Sigmoid colon (tissue), 7 donors: ENCODE measurements at places on chromosomes 13 and 19. TPM values are rescaled to one million over a fixed set of nuclear protein-coding genes. Genes with fewer than 3 reads are reported as not detected.

DNA sequence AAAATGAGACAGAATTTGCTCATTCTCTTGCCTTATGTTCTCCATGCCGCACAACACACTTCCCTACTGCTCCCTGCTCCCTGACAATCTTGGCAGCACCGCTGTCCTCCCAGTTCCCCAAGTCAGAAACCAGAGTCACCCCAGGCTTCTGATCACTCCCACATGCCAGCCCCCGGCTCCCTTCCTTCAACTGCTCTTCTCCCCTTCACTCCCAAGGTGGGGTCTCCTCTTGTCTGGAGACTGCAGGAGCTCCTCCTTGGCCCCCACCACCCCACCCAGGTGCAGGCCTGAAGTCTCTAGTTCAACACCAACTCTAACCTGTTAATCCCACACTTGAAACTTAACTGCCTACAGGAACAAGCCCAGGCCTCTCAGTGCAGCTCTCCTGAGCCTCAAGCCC, 16.8 kb upstream of the AKAP8 start:
- H3K4me1 ChIP-seq = peaks cover 13% of the 10 kb centered on the region
- H3K27ac ChIP-seq = no peak overlapping the region
- H3K36me3 ChIP-seq = peaks cover 59% of the 10 kb centered on the region
- DNase-seq = peak; percentile 26
- no peaks in the 10 kb centered on the region for H3K27me3 ChIP-seq

- H3K27ac ChIP-seq = peak overlapping the region; percentile 98
- peak overlapping the region; percentile 61 for H3K4me3 ChIP-seq
- H3K36me3 ChIP-seq = peaks cover 37% of the 10 kb centered on the region
- DNase-seq = peak; percentile 95
Measured at GRCh38 chr19:1269478-1270212, 513 bp downstream of the CIRBP start.

Gene F10
- 6.1 TPM for total RNA-seq

Gene LIG1
- total RNA-seq = 5.6 TPM

DNA sequence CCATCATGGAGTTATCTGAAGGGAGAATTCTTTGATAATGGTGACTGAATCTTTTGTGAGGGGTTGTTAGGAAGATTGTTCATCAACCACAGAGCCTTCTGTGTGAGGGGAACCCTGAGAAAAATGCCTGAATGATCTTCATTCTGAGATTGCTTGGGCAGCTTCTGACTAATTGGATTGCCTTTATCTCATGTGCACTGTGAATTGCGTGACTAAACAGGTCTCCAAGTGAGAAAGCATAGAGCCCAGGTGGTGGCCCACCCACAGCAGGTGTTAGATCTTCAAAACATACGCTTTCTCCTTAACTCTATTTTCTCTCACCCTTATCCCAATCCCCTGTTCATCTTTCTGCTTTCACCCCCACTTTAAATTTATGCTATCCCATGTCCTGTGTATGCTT, 58.3 kb downstream of the DOCK9 start:
- H3K27ac ChIP-seq = no peak overlapping the region
- no peak for DNase-seq
- H3K4me1 ChIP-seq = no peaks in the 10 kb centered on the region
- no peaks in the 10 kb centered on the region for H3K27me3 ChIP-seq
